ENCODE measurements at places on chromosomes 12 and 14.

DNA sequence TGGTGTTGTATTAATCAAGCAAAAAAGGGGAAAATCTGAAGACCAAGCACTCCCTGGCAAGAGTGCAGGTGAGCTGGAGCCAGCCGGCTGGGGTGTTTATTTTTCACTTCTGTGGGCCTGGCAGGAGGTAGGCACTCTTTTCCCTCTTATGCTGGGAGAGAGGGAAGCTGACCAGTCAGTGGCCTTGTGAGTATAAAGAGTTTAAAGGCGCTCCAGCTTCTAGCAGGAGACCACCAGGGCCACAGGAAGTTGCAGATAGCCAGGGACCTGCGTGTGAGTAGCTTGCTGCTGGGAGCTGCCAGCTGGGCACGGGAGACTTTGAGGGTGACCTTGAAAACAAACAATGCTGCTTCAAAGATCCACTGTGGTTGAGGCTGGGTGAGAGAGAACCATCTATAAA is 217.4 kb upstream of the PWP1 start:
- DNase-seq: no peak

GRCh38 chr12:18943200-18943599 is 186.3 kb upstream of the PLEKHA5 start:
- no peak for DNase-seq

DNA sequence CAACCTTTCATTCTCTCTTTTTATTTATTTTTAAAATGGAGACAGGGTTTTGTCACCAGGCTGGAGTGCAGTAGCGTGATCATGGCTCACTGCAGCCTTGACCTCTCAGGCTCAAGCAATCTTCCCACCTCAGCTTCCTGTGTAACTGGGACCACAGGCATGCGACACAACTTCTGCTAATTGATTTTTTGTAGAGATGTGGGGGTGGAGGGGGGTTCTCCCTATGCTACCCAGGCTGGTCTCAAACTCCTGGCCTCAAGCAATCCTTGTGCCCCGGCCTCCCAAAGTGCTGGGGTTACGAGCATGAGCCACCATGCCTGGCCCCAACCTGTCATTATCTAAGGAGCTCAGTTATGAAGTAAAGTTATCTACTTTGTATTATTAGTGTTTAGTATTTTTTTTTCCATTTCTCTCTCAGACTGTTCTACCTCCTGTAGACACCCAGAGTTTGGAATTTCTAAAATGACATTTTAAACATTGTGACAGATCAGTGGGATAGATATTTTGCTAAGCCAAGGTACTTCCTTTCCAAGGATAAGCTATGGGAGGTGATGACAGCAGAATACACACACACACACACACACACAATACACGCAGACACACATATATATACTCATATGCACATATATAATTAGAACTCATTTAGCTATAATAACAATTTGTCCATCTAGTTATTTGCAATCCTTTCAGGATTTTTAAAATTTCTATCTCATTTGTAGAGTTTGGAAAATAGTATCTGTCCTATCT is 2.1 kb upstream of the USP44 start:
- DNase-seq: no peak

DNA sequence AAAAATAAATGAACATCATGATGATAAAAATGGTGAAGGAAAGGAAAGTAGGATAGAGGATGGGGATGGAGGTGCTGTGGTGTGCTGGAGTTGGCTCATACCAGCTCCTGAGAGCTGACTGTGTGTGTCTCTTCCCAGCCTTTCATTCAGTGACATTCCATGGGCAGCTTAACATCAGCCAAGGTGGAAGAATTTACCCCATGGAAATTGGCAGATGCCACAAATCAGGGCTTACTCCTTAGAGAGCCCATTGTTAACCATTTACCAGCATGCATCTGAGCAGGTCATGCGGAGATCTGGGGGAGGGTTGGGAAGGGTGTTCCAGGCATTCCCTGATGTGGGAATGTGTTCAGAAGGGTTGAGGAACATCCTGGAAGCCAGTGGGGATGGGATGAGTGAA is 164.7 kb upstream of the MYL2 start:
- DNase-seq: no peak

- DNase-seq: no peak
These were observed 1049.3 kb downstream of the GALC start for GRCh38 chr14:86943391-86944365.

- DNase-seq: no peak
These were observed 60.1 kb downstream of the FSCB start for GRCh38 chr14:44446965-44447364.

- DNase-seq: peak; percentile 37
These were observed 39.2 kb upstream of the PLXNC1 start for GRCh38 chr12:94109160-94109559.

DNA sequence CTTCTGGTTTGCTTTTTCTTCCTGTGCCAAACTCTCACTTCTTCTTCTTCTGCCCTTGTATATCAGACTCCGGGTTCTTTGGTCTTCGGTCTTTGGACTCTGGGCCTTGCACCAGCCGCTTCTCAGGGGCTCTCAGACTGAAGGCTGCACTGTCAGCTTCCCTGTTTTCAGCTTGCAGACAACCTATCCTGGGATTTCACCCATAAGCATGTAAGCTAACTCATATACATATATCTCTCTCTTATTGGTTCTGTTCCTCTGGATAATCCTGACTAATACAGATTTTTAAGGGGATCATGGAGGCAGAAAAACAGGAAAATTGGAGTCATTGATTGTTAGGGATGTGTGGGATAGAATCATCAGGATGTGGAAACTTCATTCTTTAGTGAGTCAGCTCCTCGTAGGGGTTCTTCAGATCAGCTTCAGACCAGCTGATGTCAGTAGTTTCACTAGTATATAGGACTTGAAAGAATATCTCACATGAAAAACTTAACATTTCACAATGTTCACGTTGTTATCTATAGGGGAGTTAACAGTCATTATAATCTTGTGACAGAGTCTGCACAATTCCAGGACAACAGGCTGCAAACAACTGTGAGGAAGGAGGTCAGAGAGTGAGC is 102.9 kb downstream of the RASSF9 start:
- no peak for DNase-seq

- DNase-seq: no peak
These were observed 45.5 kb upstream of the BCL11B start for GRCh38 chr14:99317231-99318090.

DNA sequence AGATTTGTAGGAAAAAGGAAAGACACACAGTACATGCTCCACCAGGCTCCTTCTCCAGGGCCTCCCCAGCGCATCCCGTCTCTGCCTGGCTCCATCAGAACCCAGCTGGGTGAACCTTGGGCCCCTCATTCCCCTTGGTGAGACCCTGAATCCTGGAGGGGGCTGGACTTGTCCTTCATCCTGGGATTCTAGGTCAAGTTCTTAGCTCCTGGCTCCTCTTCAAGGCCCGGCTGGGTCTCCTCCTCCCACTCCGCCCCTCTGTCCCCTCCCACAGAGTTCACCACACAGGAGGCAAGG is 49.2 kb downstream of the PSMA6 start:
- no peak for DNase-seq

- DNase-seq: no peak
These were observed 169.9 kb downstream of the CRADD start for GRCh38 chr12:93846936-93847516.

GRCh38 chr14:75877884-75878283 is 103.9 kb downstream of the TGFB3 start:
- DNase-seq: no peak

- no peak for DNase-seq
These were observed 798.8 kb downstream of the SLC16A7 start for GRCh38 chr12:60394665-60395064.

DNA sequence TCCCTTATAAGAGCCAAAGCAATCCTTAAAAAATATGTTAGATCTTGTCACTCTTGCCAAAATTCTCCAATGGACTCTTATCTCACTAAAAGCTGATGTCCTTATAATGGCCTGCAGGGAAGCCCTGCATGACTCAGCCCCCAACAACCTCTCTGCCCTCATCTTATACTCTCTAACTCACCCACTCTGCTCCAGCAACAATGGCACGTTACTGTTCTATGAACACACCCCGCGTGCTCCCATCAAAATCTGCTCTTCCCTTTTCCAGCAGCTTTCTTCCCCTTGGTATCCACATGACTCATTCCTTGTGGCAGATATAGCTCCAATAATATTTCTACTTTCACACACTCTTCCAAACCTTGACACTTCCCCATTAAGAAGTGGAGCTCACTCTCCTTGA is 108.1 kb downstream of the DENND5B start:
- no peak for DNase-seq

DNA sequence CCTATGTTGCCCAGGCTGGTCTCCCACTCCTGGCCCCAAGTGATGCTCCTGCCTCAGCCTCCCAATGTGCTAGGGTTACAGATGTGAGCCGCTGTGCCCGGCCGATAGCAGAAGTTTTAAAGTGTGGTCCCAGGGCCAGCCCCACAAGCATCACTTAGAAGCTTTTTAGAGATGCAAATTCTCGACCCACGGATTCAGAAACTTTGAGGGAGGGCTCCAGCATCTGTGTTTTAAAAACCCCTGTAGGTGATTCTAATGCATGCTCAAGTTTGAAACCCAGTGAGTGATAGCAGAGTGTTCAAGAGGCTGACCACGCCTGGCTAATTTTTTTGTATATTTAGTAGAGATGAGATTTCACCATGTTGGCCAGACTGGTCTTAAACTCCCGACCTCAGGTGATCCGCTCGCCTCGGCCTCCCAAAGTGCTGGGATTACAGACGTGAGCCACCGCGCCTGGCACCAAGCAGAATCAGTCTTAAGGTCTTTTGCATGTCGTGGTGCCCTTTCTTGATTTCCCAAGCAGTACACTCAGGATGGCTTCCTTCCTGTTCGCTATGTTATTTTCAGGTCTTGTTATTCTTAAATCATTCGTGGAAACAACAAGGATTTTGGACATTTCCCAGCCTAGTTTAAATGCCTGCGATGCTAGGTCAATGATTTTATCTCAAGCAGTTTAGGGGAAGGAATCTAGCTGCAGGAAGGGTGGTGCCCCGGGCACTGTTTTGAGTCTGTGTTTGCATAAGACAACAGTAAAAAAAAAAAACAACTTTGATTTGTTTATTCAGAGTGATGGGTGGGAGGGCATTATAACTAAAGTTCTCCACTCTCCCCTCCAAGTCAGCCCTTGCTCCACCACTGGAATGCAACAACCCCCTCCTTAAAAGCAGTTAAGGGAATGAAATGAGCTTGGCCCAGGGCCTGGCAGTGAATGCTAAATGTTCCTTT is 9.2 kb upstream of the RILPL2 start:
- DNase-seq: no peak

DNA sequence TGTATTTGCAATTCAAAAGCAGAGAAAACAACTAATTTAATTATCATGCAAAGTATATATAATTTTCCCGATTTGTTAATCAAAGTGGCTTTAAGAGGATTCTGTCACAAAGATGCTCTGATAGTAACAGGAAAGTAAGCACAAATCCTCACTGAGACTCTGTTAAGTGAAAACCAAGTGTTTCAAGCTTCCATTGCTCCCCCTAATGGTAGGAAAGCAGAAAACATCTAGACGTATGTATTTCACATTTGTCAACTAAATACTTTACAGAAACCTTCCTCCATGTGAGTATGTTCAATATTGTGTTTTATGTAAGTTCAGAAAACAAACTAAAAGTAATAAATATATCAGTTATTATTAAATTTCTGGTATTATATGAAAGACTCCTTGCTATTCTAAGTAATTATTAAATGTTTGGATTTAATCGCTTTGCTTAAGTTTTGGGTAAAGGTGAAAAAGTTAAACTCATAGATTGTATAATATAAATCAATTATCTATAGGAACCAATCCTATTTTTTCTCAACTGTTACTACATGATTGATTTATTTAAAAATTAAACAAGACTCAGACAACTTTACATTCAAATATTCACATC is 1.5 kb upstream of the NTS start:
- DNase-seq: no peak

Measured in stimulated activated CD4-positive, alpha-beta T cell treated with anti-CD3 and anti-CD28 coated beads, Interleukin-15, amount 100 ng/mL, for 48 hours (primary cell).